ENCODE measurements at places on chromosomes 1 and 21.

DNA sequence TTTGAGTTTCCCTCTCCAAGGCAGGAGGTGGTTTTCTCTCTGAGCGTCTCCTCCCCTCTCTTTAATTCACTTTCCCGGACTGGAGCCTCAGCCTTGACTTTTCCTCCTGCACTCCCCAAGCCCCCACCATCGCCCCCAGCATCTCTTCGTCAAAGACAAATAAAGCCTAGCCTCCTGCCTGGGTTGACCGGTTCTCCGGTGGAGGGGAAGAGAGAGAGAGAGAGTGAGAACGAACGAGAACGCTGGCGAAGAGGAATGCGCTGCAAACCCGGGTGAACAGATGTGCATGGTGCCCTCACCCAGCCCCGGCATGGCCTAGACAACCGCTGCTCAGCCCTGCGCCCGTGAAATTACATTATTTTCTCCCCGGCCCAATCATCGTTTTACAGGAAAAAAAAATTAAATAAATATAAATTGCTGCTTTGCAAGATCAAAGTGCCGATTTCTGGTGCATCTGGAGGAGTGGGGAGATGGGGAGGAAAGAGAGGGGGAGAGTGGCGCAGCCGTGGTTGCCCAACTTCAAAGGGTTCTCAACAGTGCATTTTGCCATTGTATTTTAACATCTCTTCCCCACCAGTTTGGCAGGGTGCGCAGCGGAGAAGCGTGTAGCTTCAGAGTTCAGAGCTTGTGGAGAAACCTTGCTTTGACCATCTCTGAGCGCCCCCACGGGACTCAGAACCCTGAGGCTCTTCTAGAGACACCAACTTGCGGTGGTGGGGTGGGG is 11.4 kb upstream of the TBX15 start:
- no peak for DNase-seq

GRCh38 chr1:182587666-182588499 is 1.2 kb downstream of the RNASEL start:
- DNase-seq = no peak

GRCh38 chr1:236165238-236165981 is 23.1 kb downstream of the GPR137B start:
- DNase-seq = no peak

DNA sequence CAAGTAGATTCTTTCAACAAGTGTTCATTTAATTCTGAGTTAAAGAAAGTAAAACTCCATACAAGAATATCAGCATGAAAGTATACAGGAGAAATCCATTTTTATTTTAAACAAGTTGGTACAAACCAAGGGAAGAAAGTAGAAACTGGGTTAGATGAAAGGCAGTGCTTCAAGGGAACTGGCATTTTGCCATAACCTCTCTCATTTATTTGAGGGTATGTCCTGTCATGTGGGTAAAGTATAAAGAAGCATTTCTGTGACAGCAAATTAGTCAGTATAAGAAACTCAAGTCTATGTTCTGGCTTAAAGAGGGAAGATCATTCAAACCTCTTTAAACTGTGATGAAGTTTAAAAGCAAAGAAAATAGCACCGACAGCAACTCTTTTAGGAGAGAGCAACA is 32.0 kb downstream of the OLFM3 start:
- no peak for DNase-seq

DNA sequence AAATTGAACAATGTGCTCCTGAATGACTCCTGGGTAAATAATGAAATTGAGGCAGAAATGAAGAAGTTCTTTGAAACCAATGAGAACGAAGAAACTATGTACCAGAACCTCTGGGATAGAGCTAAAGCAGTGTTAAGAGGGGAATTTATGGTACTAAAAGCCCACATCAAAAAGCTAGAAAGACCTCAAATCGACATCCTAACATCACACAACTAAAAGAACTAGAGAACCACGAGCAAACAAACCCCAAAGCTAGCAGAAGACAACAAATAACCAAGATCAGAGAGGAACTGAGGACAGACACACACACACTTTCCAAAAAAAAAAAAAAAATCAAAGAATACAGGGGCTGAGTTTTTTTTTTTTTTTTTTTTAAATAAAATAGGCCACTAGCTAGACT is 564.2 kb downstream of the SMYD3 start:
- DNase-seq = no peak

GRCh38 chr1:172993640-172994039 is 57.1 kb downstream of the TNFSF18 start:
- DNase-seq = no peak

GRCh38 chr1:15210651-15211375 is 36.2 kb upstream of the FHAD1 start:
- DNase-seq = no peak

- DNase-seq = no peak
Measured at GRCh38 chr1:177631770-177632169, 338.1 kb downstream of the SEC16B start.

- DNase-seq = no peak
Measured at GRCh38 chr21:14491269-14491681, 54.8 kb downstream of the SAMSN1 start.

- DNase-seq = no peak
Measured at GRCh38 chr1:180836449-180836848, 76.2 kb upstream of the KIAA1614 start.

DNA sequence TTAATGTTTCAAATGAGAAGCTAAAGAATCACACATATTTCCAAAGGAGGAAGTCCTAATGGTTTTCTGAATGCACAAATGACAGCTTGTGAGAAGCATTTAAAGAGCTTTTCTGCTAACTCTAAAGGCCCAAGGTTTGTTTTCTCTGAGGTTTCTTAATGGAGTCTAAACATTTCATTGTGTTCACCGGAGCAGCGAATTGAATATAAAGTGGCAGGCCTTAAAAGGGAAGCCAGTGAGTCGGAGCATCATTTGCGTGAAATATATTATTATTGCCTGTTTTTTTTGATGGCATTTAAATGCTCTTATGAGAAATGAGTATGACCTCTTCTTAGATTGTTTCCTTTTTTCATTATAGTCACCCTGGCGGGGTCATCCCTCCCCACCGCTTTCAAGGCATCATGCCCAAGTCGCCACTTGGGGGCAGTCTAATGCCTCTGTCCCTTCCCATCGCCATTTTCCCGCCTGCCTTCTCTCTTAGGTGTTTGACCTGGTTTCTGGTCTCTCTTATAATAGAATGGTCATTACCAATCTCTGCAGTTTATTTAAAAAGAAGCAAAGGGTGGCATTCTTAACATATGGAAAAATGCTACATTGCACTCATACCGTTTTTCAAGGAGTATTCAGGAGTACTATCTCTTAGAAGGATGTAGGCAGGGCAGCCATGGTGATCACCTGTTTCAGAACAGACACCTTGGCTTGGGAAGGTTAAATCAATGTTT is 25.3 kb upstream of the OVAAL start:
- DNase-seq = peak; percentile 36

DNA sequence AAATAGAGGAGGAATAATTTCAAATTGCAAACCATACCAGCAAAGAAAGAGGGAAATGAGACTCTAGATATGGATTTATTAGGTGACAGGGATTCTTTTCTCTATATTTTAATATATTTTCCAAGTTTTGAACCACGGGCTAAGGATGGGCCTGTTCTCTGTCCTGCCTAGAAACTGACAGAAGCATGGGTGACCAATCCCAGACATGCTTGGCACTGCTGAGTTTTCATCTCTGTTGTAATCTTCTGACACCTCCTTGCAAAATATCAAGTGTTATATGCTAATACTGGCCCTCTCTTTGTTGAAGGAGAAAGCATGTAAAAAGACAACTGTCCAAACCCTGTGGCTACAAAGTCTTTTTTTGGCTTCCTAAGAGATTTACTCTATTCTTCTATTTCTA is 774 bp upstream of the ANGPTL7 start:
- no peak for DNase-seq

DNA sequence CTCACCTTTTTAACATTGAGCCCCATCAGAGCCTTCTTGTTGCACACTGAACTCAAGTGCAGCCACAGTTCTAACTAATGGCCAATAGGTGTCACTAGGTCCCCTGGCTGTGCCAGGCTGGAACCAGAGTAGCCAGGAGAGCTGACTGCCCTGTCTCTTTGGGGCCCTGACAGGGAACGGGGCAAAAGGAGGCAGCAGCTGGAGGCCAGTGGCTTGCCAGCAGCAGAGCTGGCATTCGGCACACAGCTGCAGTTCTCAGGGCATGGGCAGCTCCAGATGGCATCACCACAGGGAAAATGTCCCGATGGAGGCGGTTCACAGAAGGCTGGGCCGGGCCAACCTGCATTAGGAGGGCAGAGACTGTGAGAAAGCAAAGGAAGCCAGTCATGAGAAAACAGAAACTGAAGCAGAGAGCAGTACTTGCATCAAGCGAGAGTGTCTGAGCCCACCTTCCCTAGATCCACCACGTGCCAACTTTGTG is 188.6 kb downstream of the FCRL5 start:
- no peak for DNase-seq

GRCh38 chr1:208604295-208604694 is 360.1 kb upstream of the PLXNA2 start:
- no peak for DNase-seq

- no peak for DNase-seq
Measured at GRCh38 chr1:32474954-32475353, 10.1 kb downstream of the ZBTB8B start.

- DNase-seq = no peak
Measured at GRCh38 chr1:232463225-232463624, 166.7 kb downstream of the SIPA1L2 start.

Measured in activated B cell treated with CpG ODN at 0.5 μM for 24 hours (primary cell).